AG04450 (cell line): ENCODE measurements at places on chromosomes 5 and 9. TPM values are rescaled to one million over a fixed set of nuclear protein-coding genes. Genes with fewer than 3 reads are reported as not detected.

DTWD2 gene
- 1.5 and 1.9 TPM in 2 replicates for polyA plus RNA-seq

RORB gene
- polyA plus RNA-seq, result not detected in 2 replicates

NR2F1 gene
- 47.9 and 65.5 TPM in 2 replicates for polyA plus RNA-seq

EGFL7 gene
- 3.9 and 6.1 TPM in 2 replicates for polyA plus RNA-seq

SLIT3 gene
- polyA plus RNA-seq, result 0.17 and 0.26 TPM in 2 replicates

- no peak for DNase-seq
Observed at GRCh38 chr5:134902071-134902801, 2.7 kb upstream of the PCBD2 start.

CFAP77 gene
- polyA plus RNA-seq, result not detected in 2 replicates

- DNase-seq, result no peak
Observed at GRCh38 chr9:76643399-76644117, 120.7 kb upstream of the PCA3 start.

OR1Q1 gene
- polyA plus RNA-seq, result 0.14 and 0.31 TPM in 2 replicates

GRCh38 chr5:73483676-73484075 is 14.6 kb upstream of the BTF3 start:
- DNase-seq, result no peak
